ENCODE measurements at places on chromosomes 4 and X.

GRCh38 chrX:17527922-17528321 lies 152.9 kb downstream of the NHS start:
- no peak for DNase-seq

GRCh38 chr4:72094059-72094797 lies 62.4 kb downstream of the NPFFR2 start:
- no peak for DNase-seq

DNA sequence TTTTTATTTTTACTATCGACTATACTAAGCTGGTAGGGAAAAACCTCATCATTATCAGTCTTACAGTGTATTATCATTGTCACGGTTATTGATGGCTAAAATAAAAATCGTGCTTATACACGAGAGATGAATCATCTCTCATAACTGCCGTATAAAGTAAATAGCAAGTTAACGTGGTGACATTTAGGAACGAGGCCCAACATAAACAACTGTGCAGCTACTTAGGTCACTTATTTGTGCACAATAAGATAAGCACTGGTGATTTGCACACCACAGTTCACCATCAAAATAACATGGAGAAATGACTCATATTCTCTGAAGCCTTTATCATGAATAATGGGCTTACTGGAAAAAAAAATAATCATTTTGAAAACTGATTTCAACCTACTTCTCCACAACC lies 482.0 kb upstream of the TENM3 start:
- DNase-seq: no peak

GRCh38 chr4:7014815-7015214 lies 28.4 kb upstream of the TADA2B start:
- no peak for DNase-seq

- DNase-seq: no peak
Measured at GRCh38 chr4:118814891-118815290, 21.0 kb downstream of the SEC24D start.

DNA sequence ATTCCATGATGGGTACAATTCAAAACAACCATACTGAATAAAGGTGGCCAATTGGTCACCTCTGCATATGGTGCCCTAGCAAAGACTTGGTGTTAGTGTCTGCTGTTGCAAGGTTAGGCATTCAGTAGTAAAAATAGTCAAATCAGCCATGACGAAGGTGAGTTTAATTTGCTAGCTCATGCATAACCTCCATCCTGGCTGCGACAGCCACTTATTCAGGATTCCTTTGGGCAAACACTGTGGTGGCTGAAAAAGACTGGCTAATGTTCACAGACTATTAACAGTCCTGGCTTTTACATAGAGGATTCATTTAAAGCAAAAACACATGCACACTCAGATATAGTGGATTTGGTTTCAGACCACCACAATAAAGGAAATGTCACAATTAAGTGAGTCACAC lies 34.8 kb upstream of the MAP9 start:
- DNase-seq: no peak

DNA sequence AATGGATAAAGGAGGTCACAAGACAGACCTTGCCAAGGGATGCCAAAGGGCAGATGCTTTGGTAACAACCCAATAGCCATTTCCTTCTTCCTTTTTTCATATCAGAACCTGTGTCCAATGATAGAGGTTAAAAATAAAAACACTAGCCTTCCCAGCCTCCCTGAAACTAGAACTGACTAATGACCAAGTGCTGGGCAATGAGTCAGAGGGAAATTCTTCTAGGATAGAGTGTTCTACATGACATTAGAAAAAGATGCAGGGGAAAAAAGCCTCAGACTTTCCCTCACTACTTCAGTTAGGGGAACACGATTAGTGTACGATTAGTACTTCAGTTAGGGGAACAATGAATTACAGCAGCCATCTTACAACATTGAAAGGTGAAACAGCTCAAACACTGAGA lies 29.3 kb upstream of the FAM47C start:
- no peak for DNase-seq

GRCh38 chrX:43840265-43840664 lies 42.0 kb downstream of the MAOB start:
- no peak for DNase-seq

GRCh38 chrX:138011468-138011867 lies 445.5 kb downstream of the ZIC3 start:
- DNase-seq: no peak

DNA sequence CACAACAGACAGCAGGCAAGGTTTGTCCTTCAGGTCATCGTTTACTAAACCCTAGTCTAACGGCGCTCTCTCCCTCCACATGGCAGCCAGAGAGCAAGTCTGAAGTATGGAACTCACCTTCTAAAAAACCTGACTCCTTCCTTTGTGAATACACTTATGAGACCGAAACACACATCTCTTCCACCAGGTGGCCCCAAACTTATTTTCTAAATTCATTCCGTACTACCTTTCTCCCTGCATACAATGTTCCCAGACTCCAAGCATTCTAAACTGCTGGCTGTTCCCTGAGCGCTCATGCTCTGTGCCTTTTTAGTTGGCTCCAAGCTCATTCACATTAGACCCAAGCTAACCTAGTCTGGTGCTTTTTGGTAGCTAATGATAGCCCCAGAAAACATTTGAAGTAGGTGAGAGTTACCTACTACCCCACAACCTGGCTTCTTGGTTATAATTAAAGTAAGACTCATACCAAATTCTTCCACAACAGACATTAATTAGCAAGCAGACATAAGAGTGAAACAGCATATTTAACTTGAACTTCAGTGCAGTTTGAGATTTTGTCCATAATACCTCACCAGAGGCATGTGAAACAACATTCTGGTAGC lies 67.6 kb upstream of the DCLK2 start:
- no peak for DNase-seq

GRCh38 chr4:102356562-102357202 lies 11.4 kb upstream of the SLC39A8 start:
- DNase-seq: no peak

DNA sequence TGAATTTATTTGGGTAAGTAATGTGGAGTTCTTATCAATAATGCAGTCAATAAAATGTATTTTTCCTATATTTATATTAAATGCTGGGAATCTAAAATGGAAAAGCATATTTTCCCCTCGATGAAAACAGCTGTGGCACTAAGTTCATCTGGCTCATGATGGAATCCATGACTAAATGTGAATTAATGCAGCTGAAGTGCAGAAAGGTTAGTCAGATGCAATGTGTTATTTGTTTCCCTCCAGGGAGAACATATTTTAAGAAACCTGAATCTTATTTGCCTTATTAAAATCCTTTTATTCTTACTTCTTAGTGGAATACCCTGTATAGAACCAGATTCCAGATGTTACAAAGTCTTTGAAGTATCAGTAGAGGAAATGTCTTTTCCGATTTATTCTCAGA lies 247.9 kb downstream of the ARHGAP24 start:
- no peak for DNase-seq

- no peak for DNase-seq
Measured at GRCh38 chrX:49058794-49059193, at the start of gene CCDC120. TSS of gene CCDC120 (plus strand) at chrX:49058999. CDS start at chrX:49062042, 3,043 bp downstream.

DNA sequence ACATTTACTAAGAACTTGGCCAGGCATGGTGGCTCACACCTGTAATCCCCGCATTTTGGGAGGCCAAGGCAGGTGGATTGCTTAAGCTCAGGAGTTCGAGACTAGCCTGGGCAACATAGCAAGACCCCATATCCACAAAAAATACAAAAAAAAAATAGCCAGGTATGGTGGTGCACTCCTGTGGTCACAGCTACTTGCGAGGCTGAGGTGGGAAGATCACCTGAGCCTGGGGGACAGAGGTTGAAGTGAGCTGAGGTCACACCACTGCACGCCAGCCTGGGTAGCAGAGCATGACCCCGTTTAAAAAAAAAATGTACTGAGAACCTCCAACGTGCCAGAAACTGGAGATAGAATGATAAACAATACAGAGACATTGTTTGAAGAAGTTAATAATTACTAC lies 8.0 kb downstream of the OPRPN start:
- no peak for DNase-seq

- no peak for DNase-seq
Measured at GRCh38 chr4:118270492-118270891, 82.3 kb downstream of the PRSS12 start.

DNA sequence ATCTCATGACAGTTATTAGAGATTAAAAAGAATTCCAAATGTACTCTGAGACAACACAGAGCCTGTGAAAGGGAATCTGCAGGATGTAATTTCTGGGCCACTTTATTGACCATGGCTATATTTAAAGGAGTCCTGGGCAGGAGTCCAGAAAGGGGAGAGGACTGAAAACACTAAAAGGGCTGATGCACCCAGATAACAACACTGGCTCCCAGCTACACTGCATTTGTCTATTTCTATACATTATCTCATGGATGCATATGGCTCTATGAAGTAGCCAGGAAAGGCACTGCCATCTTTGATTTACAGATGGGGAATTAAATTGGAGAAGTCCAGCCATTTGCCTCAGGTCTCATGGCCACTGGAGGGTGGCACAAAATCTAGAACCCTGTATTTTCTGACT lies 56.0 kb downstream of the MED28 start:
- no peak for DNase-seq

- DNase-seq: no peak
Measured at GRCh38 chr4:101818362-101818761, 27.8 kb downstream of the BANK1 start.

DNA sequence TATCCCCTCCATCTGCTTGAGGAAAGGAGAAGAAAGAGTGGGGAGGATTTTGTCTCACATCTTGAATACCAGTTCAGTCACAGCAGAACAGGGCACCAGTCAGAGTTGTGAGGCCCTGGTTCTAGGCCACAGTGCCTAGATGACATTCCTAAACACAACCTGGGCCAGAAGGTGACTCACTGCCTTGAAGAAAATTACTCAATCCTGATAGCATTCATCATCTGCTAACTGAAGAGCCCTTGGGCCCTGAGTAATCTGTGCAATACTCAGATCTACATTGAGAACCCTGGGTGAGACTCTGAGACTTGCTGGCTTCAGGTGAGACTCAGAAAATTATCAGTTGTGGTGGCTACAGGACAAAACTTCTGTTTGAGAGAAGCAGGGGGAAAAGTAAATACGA lies 20.5 kb upstream of the PRR32 start:
- DNase-seq: no peak

DNA sequence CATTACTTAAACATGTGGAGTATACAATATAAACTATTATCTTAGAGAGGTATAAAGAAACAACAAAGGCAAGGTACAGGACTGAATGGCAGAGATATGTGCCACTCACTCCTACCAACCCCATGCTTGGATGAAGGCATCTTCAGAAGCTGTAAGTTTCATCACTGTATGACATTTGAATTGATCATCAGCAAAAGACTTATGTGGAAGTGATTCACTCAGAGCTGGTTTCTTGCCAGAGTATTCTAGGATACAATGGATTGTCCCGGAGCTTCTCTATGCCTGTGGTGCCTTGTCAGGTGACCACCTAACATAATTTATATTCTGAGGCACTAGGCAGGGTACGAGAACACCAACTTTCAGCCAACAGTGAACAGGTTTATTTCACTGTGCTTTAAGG lies 392.2 kb downstream of the PPP1R2C start:
- DNase-seq: no peak

GRCh38 chr4:1536579-1537409 lies 130.6 kb upstream of the NKX1-1 start:
- DNase-seq: no peak

DNA sequence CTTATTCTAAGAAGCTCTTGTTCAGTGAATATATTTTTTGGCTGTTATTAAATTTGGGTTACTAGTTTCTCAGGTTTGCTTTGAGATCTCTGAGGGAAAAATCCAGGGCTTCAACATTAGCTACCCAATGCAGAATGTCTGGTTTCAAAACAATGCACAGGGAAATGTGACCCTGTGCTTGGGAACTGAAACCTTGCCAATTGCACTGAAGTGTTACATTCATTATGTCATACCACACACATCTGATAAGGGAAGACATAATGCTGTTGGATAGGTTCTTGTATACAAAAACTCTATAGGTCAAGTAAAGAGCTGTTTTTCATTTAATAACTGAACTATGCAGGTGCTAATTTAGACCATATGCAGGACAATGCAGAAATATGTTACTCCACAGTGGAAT lies 345.3 kb upstream of the BMP3 start:
- DNase-seq: no peak

DNA sequence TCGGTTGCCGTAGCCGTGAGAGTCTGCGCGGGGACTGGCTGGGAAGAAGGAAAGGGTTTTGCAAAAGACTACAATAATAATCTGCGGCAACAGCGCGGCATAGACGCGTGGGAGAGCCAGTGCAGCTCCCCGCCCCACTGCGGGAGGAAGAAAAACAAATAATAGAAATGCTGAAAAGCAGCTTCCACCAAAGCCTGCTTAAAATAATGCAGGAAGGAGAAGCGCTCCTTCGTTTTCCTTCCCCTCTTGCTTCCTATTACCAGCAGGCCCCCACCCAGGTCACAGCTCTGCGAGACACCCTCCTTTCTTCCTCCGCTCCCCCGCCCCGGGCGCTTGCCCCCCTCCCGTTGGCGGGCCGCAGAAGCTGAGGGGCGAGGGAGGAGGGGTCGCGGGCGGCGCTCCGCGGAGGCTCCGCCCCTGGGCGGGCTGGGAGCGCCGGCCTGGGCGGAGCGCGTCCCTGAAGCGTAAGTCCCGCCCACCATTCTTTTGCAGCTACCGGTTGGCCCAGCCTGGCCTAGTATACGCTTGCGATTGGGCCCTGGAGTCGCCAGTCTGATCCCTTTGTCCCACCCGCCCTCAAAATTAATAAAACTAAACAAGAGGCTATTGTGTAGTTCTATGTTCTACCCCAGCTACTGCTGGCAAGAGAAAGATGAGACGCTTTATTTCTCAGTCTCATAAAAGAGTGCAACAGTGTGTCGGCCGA lies 636 bp upstream of the AMOT start:
- DNase-seq: peak; percentile 32

DNA sequence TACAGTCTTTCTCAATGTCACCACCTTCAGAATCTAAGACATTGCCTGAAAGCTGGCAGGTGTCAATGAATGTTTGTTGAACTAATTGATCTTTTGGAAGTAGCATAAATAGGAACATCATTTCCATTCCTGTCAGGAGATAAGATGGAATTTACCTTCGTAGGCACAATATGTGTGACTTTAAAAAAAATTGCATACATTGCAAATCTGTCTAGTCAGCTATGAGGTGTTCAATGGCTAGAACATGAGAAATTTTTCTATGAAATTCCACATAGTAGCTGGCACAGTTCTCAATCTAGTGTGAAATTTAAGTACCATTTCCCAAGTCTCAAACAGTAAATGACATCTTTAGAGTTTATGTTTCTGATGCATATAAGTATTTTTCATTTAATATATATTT lies 10.3 kb downstream of the PAGE2 start:
- DNase-seq: no peak

DNA sequence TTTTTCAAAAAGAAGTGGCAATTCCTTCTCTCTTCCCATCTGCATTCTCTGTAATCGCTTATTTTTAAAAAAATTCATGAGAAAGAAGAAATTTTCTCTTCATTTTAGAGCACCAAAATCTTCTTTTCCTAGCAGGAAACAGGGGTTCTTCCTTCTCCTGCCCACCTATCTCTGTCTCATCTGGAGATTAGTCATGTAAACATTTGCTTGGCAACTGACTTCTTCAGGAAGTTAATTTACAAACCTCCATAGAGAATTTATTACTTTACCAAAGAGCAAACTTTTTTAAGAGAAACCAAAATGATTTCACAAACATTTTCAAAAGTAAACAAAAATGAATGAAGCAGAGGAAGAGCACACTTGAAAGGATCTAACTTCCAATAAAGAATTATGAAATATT lies 13.5 kb downstream of the TTC29 start:
- DNase-seq: no peak

Data from stimulated activated CD8-positive, alpha-beta memory T cell treated with anti-CD3 and anti-CD28 coated beads, Interleukin-15, amount 100 ng/mL, for 1 hour (primary cell).